Ascending aorta (tissue), 2 donors: ENCODE measurements at places on chromosomes 4 and X.

DNA sequence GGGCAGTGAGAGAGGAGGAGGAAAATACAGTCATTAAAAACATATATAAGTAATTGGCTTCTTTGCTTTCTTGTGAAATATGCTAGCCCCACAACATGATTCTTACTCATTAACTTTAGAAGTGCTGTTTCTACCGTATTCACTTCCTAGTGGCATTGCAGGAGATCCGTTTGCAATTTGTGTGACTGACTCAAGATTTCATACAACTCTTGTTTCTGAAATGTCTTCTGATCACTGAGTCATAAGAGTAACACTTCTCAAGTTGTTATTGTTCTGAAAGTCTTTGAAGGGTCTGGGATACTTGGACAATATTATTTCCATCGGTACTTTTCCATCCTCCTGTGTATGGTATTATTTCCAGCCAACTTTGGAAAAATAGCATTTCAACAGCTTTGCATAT lies 310.8 kb downstream of the PACRGL start:
- no peak overlapping the region for H3K4me3 ChIP-seq
- H3K36me3 ChIP-seq = no peaks in the 10 kb centered on the region
- no peaks in the 10 kb centered on the region for H3K4me1 ChIP-seq
- no peaks in the 10 kb centered on the region for H3K27me3 ChIP-seq
- DNase-seq = no peak

DNA sequence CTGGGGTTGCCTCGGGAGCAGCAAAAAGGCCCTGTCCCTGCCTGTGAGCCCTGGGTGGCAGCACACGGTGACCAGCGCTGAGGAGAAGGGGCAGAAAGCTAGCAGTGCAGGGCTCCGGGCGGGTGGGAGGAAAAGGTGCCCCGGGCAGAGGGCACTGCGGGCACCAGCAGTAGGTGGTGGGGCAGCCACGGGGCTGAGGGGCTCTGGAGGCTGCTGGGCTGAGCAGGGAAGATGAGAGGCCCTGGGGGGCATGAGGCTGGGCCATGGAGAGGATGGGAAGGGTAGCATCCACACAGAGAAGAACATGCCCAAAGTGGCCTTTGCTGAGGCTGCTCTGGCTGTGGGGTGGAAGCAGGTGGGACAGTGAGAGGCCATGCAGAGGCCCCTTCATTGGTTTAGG lies 67.5 kb upstream of the NKX1-1 start:
- DNase-seq = no peak
- no peaks in the 10 kb centered on the region for H3K4me1 ChIP-seq
- no peak overlapping the region for H3K27ac ChIP-seq
- no peaks in the 10 kb centered on the region for H3K36me3 ChIP-seq

DNA sequence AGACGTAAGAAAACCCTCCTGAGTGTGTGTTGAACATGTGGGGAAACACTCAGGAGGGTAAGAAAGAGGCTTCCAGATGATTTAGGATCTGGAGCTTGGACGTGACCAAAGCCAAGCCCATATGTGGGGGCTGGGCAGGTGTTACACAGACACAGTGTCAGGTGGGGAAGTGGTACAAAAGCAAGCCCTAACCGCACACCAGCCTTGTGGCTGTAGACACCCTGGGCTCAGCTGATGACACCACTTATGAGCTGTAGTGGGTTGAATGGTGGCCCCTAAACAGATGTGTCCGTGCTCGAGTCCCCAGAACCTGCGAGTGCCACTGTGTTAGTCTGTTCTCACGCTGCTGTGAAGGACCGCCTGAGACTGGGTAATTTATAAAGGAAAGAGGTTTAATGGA lies 25.0 kb upstream of the NSG1 start:
- H3K4me1 ChIP-seq = no peaks in the 10 kb centered on the region
- H3K36me3 ChIP-seq = no peaks in the 10 kb centered on the region
- H3K27ac ChIP-seq = no peak overlapping the region
- H3K4me3 ChIP-seq = no peak overlapping the region

- H3K4me3 ChIP-seq = peak overlapping the region; percentile 45
- no peaks in the 10 kb centered on the region for H3K27me3 ChIP-seq
These were observed 29.0 kb downstream of the PDHA1 start for GRCh38 chrX:19372547-19373331.

DNA sequence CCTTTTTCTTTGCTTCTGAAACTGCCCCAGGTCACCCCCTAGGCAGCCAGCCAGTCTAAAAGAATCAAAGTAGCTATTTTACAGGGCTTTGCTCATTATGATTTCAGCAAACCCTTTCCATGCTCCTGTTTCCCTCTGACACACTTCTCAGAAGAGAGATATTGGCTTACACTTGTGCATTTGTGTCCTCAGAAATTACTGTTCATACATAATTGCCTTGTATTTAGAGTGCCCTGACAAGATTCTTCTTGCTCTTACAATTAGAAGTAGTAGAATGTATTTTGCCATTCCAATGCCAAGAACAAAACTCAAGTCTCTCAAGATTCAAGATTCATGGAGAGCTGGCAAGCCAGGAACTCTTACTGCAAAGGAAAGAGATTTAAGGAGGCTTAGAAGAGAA lies 531.0 kb upstream of the ZFP42 start:
- no peaks in the 10 kb centered on the region for H3K36me3 ChIP-seq
- DNase-seq = no peak
- H3K27me3 ChIP-seq = no peaks in the 10 kb centered on the region
- H3K4me3 ChIP-seq = no peak overlapping the region
